ENCODE measurements at places on chromosomes 7 and 10.

- DNase-seq, result no peak
Measured at GRCh38 chr7:63028376-63029206, 970.1 kb upstream of the ZNF722 start.

- DNase-seq, result no peak
Measured at GRCh38 chr10:126242397-126243260, 145.6 kb downstream of the ADAM12 start.

DNA sequence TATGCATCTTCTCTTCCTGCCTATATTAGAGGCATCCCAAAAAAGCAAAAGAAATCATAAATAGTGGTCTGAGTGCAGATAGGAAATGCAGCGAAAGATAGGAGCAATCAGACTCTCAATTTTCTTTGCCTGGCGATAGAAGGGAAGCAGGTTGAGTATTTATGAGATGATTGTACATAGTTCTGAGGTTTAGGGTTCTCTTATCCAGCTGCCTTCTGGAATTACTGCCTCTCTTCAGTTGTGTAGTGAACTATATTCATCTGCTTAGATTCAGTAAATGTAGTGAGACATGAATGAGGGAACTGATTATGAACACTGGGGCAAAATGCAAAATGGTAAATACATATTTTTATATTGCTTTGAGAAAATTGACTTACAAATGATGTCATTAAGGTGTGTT, 93.0 kb upstream of the CYP26C1 start:
- no peak for DNase-seq

DNA sequence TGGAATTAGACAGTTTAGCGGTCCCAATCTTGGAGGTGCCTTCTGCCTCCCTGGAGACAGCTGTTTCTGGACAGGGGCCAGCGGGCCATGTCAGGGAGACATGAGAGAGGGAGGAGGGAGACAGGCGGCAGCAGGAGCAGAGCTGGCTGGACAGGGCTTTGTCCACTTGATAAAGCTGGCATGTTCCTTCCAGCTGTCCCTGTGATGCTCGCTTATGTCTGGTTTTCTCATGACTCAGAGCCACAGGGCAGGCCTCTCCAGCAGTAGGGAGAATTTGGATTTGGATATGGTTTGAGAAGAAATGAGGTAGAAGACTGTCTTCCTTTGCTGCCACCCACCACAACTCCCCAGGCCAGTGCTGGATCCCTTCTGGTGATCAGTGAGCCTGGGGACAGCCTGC, 51.7 kb upstream of the SORCS3 start:
- no peak for DNase-seq

GRCh38 chr7:48182718-48183369, 11.6 kb downstream of the ABCA13 start:
- no peak for DNase-seq

Measured in NCI-H1417 treated with DMSO at 0.1 percent for 48 hours (cell line).